Left renal pelvis (tissue), 4 donors: ENCODE measurements at places on chromosomes 3 and 15.
A peak's percentile ranks its signal among the peaks of the same experiment; 100 is the strongest.

GRCh38 chr15:66771351-66771650, 69.3 kb downstream of the SMAD6 start:
- no peak for DNase-seq

- no peak for DNase-seq
Measured at GRCh38 chr3:113533534-113533892, 1.2 kb downstream of the SIDT1 start.

- DNase-seq: no peak
Measured at GRCh38 chr15:55853134-55853533, 110.2 kb upstream of the PRTG start.

DNA sequence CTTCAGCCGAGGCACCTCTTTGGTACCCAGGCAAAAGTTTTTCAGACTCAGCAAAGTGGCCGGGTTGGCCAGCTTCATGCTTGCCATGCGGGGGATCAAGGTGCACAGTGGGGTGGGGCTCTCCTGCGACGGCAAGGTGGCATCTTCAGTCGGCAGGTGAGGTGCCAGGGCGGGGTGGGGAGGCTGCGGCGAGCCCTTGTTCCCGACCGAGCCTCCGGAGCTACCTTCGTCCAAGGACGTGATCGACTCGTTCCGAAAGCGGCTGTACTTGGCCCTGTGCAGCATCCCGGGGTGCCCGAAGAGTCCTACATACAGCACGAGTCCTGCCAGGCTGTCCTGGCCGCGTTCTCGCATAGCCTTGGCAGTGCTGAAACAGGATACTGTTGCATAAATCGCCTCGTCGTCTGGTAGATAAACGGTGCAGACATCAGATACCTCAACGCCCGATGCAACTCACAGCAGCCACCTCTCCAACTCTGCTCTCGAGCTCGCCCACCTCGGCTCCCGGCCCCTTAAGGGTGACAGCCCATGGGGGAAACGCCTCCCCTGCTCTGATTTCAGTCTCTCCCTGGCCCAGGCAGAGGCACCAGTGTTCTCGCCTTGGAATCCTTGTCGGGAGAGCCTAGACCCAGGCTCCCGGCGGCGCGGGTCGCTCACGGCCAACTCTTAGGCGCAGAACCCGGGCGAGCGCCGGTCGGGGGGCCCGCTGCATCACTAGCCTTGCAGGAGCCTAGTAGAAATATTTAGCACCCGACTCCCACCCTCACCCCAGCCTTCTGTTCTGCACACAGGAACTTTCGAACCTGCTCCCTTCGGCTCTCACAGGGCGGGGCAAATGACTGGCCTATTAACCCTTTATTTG, 826 bp downstream of the SHC4 start:
- peak; percentile 35 for DNase-seq

- DNase-seq: no peak
Measured at GRCh38 chr15:62931650-62932049, 110.9 kb upstream of the TPM1 start.

DNA sequence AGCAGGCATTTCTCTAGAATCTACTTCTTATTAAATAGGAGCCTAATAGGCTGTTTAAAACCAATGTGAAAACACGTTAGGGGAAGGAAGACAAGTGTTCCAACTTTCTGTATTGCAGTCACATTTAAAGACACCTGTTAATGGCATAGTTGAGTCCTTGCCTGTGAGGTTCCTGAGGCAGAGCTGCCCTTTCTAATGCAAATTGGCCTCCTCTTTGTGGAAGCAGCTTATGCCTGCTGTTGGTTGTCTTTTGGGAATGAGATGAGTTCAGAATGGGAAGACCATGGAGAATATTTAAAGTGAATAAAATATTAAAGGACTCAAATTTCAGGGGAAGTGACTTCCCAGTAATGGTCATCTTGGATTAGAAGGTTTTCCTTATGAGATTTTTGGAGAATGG, 51.2 kb downstream of the NEK11 start:
- DNase-seq: no peak

- no peak for DNase-seq
Measured at GRCh38 chr3:63631670-63632069, 20.8 kb upstream of the SNTN start.

DNA sequence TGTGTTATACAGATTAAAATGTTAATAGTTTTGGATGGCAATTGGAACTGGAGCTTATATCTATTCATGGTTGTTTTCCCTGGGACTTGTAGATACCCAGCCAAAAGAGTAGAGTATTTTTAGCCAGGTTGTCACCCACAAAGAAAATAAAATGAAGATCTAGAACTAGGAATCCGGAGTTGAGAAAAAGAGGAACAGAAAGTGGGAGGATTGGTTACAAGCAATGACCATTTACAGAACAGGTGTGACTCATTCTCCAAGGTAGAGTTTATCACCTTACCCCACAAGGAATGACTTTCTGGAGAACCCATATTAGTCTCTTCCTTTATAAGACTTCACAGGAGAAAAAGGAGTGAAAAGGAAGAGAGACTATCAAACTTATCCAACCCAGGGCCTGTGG, 99.8 kb downstream of the TMEM108 start:
- DNase-seq: no peak

DNA sequence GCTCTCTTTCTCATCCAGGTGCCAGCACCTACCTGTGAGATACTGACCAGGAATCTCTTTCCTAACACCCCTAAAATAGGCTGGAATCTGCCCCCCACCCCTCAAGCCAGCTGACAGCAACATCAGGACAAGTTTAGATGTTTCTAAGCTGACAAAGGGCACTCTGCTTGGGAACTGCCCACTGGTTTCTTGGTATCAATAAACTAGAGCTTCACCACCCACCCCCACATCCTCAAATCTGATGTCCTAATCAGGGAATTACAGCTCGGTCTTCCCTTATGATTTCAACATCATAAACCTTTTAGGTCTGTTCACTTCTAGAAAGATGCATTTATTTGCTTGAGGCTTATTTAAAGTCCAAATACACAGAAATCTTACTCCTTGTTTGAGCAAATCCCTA, 34.7 kb downstream of the CEP19 start:
- DNase-seq: no peak

GRCh38 chr15:94829887-94830884, 598.8 kb downstream of the MCTP2 start:
- DNase-seq: no peak

GRCh38 chr15:28265334-28266019, 56.5 kb downstream of the HERC2 start:
- no peak for DNase-seq

GRCh38 chr3:32886296-32886695, 65.1 kb upstream of the CCR4 start:
- DNase-seq: no peak

DNA sequence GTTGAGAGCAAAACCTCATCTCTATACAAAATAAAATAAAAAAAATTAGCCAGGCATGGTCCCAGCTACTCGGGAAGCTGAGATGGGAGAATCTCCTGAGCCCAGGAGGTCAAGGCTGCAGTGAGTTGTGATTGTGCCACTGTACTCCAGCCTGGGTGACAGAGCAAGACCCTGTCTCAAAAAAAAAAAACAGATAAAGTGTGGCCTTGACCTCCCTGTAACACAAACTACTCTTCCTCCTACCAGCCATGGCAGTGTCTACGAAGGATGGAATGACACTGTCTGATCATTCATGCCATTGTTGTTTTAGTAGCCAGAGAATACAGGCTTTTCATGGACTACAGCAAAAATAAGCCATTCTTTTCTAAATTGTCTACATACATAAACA, 117.1 kb upstream of the IQSEC1 start:
- DNase-seq: no peak

DNA sequence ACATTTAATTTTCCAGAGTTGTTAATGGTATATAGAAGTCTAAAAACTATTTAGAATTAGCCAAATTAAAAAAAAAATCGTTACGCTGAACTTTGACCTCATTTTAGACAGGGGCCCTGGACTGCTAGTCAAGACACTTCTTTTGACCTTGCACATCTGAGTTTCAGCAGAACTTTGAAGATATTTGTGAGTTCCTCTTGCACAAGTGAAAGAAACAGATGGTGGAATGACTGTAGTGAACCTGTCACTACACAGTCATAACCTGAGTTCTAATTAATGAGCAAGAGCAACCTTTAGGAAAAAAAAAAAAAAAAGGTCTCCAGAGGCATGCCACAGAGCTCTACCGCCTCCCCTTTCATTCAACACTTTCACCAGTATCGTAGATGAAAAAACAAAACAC, 5.3 kb downstream of the MYO5C start:
- no peak for DNase-seq

DNA sequence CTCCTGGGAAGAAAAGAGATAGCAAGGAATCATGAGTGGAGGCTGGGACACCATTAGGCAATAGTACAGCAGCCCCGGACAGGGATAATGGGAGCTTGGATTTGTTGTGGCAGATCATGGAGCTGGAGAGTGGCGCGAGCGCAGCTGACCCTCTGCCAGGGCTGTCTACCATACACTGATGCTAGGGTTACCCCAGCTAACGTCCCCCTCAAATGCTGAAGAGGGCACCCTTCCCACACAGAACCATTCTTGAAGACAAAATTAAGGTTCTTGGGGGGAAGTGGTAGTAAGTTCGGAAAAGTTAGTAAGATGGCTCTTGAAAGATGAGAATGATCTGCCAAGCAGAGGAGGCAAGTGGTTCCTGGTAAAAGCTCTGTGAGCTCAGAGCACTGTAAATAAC, 61.1 kb downstream of the ST3GAL6 start:
- no peak for DNase-seq
